CD4-positive, alpha-beta memory T cell (primary cell): ENCODE measurements at places on chromosomes 16 and 17. TPM values are rescaled to one million over a fixed set of nuclear protein-coding genes. Genes with fewer than 3 reads are reported as not detected.

The FBXO47 gene
- polyA plus RNA-seq, result not detected

The LRRC46 gene
- polyA plus RNA-seq, result not detected

The NAGLU gene
- 15.5 TPM for polyA plus RNA-seq

The LUC7L gene
- 5.1 TPM for polyA plus RNA-seq

- peak; percentile 65 for DNase-seq
Measured at GRCh38 chr16:88743693-88744576, 37.6 kb downstream of the CTU2 start.

DNA sequence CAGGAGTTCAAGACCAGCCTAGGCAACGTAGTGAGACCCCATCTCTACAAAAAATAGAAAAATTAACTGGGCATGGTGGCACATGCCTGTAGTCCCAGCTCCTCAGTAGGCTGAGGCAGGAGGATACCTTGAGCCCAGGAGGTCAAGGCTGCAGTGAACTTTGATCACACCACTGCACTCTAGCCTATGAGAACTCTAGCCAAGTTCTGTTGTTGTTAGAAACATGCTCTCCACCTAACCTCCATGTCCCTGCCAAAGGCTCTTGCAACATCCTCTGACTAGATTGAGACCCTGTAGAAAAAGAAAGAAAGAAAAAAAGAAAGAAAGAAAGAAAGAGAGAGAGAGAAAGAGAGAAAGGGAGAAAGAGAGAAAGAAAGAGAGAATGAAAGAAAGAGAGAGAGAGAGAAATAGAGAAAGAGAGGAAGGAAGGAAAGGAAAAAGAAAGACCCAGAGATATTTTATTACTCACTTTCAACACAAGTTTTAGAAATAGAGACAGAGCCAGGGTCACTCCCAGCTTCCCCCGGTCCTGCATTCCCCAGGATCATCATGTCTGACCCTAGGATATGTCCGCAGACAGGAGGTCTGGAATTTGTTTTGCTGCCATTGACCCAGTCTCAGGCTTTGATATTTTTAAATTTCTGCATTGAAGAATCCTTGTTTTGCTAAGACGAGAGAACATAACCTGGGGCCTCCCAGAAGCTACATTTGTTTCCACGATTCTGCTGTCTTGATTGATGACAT, 376.5 kb upstream of the CDH5 start:
- no peak for DNase-seq

- no peak for DNase-seq
Measured at GRCh38 chr16:72894293-72895151, 153.4 kb downstream of the ZFHX3 start.

DNA sequence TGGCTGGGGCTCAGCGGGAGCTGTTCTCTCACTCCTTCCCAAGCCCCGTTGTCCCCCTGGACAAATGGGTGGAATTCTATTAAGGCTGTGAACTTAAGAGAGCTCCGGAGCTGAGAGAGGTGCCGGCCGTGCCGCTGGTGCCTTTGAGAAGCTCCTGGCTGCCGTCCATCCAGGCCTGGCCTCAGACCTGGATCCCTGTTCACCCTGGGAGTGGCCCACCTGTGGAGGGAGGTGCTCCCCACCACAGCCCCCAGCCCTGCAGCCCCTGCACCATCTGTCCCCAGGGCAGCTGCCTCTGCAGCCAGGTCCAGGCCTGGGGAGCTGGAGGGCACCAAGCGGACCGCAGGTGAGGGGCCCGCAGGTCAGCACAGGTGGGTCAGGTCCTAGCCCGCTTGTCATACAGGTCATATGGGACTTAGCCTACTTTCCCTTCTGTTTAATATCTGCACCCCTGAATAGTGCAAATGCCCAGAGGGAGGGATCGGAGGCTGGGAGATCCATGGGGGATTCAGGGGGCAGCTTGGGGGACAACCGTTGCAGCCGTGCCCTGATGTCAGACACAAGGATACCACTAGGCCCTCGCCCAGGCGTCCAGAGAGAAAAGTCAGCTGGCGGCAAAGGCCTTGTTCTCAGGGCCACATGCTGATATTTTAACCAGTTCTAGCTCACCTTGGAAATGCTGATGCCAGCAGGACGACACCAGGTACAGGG, 15.2 kb upstream of the METRNL start:
- no peak for DNase-seq

DNA sequence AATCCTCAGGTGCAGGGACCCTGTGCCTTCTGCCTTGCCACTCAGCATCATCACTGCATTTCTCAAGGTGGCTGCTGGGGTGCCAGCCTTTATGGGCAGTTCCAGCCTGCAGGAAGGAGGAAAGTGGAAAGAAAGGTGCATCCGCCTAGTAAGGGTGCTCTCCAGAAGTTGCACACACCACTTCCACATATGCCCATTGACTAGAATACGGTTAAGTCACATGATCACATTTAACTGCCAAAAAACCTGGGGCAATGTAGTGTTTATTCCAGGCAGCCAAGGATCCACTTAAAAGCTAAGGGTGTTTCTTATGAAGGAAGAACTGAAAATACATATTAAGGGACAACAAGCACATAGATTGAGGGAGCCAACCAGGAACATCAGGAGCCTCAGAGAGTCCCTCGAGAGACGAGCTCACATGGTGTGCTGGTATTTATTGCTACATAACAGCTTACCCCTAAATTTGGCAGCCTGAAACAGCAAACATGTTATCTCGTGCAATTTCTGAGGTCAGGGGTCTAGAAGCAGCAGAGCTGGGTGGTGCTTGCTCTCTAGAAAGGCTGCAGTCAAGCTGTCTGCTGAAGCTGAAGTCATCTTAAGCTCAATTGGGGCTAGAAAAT, 52.0 kb upstream of the MMP2 start:
- no peak for DNase-seq

- DNase-seq, result no peak
Measured at GRCh38 chr17:76586741-76587487, 1.3 kb upstream of the ST6GALNAC2 start.

DNA sequence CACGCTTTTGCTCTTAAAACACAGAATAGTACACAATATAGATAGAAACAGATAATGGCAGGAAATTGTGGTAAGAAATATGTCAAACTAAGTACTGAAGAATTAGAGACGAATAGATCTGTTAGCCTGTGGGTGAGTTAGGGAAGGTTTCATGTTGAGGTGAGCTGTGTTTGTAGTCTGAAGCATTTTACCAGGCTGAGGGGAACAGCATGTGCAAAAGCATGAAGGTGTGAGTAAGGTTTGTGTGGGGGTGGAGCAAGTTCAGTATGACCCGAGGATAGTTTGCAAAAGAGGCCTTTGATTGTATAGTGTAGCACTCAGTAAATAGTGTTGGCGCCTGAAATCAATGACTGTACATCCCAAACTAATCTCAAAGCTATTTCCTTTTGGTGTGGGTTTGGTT, 13.8 kb downstream of the IGSF6 start:
- DNase-seq, result peak; percentile 25

- no peak for DNase-seq
Measured at GRCh38 chr16:247027-247426, 12.4 kb downstream of the FAM234A start.

DNA sequence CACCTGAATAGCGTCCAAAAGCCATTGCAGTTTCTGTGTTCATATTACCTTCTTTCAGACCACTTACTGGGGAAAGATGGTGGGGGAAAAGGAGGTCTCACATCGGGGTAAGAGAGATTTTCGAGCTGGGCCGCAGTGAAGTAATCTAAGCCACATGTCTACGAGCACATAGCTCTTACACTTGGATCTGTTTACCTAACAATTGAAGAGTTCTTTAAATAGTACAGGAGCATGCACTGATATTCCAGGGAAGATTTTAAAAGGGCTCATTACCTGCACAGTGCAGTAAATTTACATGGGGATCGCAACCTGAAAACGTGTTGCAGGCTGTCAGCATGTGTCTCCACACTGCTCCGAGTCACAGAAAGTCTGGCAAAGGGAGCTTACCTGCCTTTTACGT, 12.6 kb downstream of the MAF start:
- no peak for DNase-seq

DNA sequence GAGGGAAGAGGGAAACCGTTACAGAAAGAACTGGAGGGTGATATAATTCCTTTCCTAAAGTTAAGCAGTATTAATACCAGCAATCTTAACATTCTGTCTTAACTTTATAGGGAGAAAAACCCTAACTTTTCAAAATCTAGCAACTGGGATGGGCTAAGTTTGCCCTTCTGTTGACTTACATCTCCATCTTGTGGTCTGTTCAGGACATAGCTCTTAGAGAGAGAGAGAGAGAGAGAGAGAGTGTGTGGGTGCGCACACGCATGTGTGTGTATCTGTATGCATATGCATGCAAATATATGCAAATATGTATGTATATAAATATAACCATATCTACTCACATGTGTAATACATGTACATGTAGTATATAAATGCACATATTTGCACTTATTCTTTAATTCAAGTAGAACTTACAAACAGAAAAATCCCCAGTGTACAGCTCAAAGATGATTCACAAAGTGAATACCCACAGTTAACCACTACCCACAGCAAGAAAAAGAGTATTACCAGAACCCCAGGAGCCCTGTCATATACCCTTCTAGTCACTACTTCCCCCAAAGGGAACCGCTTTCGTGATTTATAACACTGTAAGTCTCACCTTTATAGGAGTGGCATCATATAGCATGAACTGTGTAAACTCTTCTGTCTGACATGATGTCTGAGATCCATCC, 46.5 kb downstream of the STX8 start:
- DNase-seq, result no peak

GRCh38 chr16:70687102-70687511, 1.3 kb upstream of the MTSS2 start:
- DNase-seq, result no peak

DNA sequence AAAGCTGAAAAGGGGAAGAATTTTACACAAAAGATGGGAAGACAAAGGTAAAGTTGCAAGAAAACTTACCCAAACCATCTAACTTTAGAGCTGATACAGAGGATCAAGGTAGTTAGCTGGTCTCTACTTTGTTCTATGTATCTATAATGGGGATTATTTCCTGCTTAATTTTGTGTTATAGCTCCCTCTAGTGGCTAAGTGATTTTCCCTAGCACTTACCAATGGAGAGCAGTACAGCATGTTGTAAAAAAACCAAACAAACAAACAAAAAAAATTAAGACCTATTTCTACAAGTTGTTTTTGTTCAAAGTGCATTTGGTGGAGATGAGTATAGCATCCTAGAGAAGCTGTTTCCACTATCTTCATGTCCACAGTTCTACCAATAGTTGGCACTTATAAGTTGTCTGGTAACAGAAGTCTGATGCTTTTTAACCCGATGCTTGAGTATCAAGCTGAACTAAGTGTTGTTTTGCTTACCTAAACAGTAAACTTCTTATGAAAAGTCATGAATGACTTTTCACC, 7.5 kb downstream of the SRSF1 start:
- no peak for DNase-seq
